ENCODE measurements at places on chromosomes 4 and X. TPM values are rescaled to one million over a fixed set of nuclear protein-coding genes. Genes with fewer than 3 reads are reported as not detected.

The TMEM144 gene
- total RNA-seq, result 9.8 TPM

The LANCL3 gene
- not detected for total RNA-seq

The USP26 gene
- 13.5 TPM for total RNA-seq

The AMER1 gene
- total RNA-seq, result 4.2 TPM

The GLUD2 gene
- total RNA-seq, result 1.4 TPM

The NDNF gene
- not detected for total RNA-seq

The HOPX gene
- not detected for total RNA-seq

The UGT2B10 gene
- not detected for total RNA-seq

The NDST3 gene
- total RNA-seq, result not detected

The CTAG2 gene
- not detected for total RNA-seq

The DACH2 gene
- not detected for total RNA-seq

The GABRE gene
- total RNA-seq, result not detected

Measured in G401 (cell line).